Sigmoid colon (tissue), 7 donors: ENCODE measurements at places on chromosomes 5 and 9.
A peak's percentile ranks its signal among the peaks of the same experiment; 100 is the strongest.

DNA sequence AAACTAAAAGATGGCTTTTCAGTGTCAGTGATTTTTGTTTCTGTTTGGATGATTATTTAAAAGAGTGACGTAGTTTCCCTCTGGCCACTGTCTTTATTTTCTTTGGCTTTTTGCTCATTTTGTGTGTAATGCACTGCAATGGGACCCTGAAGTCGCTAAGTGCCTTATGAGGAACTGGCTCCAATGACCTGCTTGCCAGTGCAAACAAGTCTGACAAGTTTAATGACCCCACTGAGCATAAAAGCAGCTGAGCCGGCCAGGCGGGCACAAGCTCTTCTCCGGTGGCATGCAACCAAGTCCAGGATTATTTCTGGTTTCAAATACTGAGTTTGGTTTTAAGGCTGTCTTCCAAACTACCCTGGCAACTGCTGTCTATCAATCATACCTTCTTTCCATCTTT lies 15.6 kb upstream of the GNA14 start:
- H3K27me3 ChIP-seq: no peaks in the 10 kb centered on the region
- peaks cover 12% of the 10 kb centered on the region for H3K4me1 ChIP-seq
- H3K27ac ChIP-seq: no peak overlapping the region
- DNase-seq: no peak
- H3K36me3 ChIP-seq: no peaks in the 10 kb centered on the region

GRCh38 chr9:77731930-77732329 lies 83.8 kb upstream of the GNA14 start:
- no peaks in the 10 kb centered on the region for H3K36me3 ChIP-seq
- no peak overlapping the region for H3K27ac ChIP-seq
- no peak for DNase-seq

DNA sequence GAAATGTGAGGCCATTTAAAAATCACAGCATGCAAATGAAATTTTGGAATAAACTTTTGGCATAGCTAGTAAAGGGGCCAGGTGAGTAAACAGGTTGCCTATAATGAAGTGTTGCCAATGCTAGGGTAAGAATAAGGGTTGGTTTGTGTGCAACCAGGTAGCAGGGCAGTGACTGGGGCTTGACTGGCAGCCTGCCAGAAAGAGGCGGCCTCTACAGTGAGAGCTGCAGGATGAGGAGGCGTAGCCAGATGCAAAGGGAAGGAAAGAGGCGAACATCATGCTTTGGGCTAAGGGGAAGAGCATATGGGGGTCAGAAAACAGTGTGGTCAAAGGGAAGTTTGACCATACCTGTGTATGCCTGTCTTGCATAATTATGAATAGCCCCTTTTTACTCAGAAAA lies 70.6 kb downstream of the MAST4 start:
- H3K27me3 ChIP-seq: no peaks in the 10 kb centered on the region
- H3K4me3 ChIP-seq: no peak overlapping the region
- no peak overlapping the region for H3K27ac ChIP-seq
- no peaks in the 10 kb centered on the region for H3K36me3 ChIP-seq

DNA sequence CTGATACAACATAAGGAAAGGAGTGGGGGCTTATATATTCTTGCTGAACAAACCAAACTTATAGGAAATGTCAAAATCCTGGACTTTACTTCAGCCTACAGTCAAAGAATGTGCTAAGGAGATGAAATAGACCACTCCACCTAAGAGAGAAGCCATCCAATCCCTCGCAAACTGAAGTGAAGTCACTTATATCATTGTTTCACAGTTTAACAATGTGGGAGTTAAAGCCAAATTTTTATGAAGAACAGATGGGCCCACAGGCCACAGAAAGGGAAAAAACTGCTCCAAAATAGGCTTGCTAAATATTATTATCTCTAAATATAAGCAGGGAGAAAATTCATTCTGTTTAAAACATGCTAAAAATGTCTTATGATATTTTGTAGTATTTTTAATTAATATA lies 233.3 kb downstream of the GAS1 start:
- peak overlapping the region; percentile 2 for H3K27ac ChIP-seq
- H3K4me1 ChIP-seq: no peaks in the 10 kb centered on the region
- no peaks in the 10 kb centered on the region for H3K36me3 ChIP-seq

GRCh38 chr9:128946571-128947276 lies 679 bp downstream of the DOLK start:
- H3K4me3 ChIP-seq: peak overlapping the region; percentile 89
- H3K27me3 ChIP-seq: no peaks in the 10 kb centered on the region
- peak overlapping the region; percentile 86 for H3K27ac ChIP-seq
- peak; percentile 76 for DNase-seq
- H3K36me3 ChIP-seq: no peaks in the 10 kb centered on the region
